CMK (cell line): ENCODE measurements at places on chromosomes 1 and 21.

DNA sequence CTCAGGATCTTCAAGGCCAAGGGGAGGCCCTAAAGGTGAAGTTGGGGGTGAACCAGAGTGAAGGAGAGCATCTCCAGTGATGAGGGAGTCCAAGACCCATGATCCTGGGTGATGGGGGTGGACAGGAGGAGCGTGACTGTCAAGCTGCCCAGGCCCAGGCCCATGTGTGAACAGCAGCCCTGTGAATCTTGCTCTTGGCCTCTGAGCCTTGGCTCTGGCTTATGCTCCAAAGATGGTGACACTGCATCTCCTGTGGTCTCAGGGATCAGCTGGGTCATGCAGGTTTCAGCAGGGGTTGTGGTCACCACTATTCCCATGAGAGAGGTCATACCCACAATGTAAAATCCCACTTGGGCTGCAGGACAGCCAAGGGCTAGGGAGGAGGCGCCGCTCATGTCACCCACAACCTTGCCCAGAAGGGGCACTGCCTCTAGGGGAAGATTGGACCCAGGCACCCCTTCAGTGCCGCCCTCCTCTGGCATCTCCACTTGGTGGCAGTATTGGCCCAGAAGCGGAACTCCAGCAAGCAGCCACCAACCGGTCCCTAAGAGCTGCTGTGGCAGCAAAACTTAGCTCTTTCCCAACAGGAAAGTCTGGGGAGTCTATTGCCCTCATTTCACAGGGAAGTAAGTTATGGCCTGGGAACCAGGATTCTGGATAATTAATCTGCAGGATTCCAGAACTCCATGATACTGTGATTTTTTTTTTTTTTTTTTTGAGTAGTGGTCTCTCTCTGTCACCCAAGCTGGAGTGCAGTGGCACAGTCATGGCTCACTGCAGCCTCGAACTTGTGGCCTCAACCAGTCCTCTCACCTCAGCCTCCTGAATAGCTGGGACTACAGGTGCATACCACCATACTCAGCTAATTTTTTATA, 7.5 kb upstream of the WNT3A start:
- DNase-seq: peak; percentile 31

- no peak for DNase-seq
These were observed 8.5 kb downstream of the SERINC2 start for GRCh38 chr1:31421371-31422040.

DNA sequence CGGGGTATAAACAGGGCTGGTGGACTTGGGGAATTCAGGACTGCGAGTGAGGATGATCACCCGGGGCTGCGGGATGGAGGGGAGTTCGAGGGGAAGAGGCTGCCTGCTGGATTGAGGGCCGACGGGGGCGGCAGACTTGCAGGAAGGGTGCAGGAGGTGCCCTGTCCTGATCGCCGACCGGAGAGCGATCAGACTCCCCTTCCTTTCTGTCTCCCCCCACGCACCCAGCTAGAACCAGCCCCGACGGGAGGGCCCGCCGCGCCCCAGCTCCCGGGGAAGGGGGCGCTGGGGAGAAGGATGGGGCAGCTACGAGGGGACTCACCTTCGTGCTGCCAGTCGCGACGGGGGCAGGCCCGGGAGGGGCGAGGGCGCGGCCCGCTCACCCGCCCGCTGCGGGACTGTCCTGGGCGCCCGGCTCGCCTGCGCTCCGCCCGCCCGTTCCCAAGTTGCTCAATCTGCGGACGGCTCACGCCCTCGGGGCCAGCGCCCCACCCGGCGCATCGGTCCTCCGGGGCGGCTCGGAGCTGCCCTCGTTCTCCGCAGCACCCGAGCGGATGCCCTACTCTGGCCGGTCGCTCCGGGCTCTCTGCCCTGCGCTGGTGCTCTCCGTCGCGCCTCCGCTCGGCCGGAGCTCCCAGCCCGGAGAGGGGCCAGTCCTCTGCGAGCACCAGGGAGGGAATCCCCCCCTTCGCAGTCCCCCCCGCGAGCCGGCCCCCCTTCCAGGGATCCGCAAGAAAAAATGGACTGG, at the start of gene RSPO1:
RSPO1 (minus strand) TSS at position 649 of the 748 bp plus-strand sequence. CDS start 5,231 bp downstream, outside the sequence.
- DNase-seq: no peak

- no peak for DNase-seq
These were observed 2.1 kb downstream of the MNDA start for GRCh38 chr1:158833264-158833663.

GRCh38 chr21:41858466-41859296, 20.5 kb downstream of the PRDM15 start:
- DNase-seq: no peak

GRCh38 chr1:219066098-219066497, 107.6 kb upstream of the LYPLAL1 start:
- DNase-seq: no peak

GRCh38 chr1:197024460-197024859, 42.6 kb downstream of the F13B start:
- DNase-seq: no peak

DNA sequence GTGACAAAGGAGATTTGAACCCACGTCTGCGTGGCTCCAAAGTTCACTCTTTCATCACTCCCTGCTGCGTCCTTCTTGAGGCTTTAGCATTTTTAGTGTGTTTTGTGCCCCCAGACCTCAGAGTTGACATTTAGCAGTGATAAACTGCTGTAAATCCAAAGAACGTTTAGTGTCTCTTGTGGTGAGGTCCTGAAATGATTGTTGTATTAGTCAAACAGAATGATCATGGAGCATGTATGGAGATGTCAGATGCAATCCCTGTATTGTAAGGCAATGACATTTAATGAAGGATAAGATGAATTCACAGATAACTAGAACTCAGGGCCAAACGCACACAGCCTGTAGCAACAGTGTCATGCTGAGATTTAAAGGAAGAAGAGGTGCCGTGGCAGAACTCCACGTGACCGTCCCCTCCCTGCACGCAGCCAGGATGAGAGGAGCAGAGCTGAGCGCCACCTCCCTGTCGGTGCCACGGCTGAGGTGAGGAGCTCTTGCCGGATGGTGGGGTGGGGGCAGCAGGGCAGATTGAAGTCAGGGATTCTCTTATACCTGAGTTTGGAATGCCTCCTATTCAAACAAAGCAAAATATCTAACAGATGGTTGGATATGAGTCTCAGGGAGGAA, 30.1 kb downstream of the NTPCR start:
- no peak for DNase-seq

DNA sequence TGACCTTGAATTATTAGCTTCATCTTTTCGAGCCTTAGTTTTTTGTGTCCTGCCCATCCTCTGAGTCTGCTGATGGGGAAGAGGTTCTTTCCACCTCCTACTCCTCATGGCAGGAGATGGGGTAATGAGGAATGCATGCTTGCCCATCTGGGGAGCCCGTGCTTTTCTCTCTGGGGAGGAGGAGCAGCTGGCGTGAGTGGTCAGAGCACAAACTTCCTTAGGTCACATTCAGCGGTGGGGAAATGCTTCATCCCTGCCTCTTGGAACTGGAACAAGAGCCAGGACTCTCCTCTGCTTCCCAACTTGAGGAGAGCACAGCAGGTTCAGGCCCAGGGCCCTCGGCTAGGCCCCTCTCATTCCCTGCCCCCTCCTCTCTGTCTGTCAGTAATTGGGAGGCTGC, 155.0 kb downstream of the PCNX2 start:
- DNase-seq: no peak

DNA sequence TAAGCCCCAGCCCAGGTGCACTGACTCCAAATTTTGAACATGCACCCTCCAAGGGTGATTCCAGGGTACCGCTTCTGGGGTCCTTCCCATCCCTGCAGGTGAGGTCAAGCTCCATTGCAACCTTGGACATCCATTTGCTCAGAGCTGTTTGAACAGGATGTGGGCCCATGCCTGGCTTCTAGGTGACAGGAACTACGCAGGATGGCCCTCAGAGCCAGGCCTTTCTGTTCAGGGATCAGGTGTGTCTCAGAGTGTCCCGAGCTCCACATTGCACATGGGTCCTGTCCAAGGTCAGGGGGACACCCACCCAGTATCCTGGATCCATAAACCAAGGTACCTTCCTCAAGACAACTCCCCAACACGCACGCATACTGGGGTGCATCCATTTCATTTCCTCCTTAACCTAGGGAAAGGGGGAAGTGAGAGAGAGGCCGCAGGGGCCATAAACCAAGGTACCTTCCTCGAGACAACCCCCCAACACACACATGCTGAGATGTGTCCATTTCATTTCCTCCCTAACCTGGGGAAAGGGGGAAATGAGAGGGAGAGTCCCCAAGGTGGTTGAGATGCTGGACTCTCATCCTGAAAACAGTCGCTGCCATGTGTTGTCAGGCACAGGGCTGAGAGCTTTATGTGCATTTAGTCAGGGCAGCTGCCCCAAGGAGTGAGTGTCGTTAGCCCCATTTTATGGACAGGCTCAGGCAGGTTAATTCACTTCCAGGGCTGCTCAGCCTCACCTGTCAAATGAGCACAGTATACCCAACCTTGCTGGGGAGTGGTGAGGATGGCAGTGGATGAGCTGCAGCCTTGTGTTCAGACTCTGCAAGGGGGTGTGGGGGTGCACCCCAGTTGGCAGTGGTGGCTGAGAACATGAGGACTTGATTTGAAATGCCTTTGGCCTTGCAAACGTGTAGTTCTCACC, 2.1 kb downstream of the SLC66A1 start:
- no peak for DNase-seq

DNA sequence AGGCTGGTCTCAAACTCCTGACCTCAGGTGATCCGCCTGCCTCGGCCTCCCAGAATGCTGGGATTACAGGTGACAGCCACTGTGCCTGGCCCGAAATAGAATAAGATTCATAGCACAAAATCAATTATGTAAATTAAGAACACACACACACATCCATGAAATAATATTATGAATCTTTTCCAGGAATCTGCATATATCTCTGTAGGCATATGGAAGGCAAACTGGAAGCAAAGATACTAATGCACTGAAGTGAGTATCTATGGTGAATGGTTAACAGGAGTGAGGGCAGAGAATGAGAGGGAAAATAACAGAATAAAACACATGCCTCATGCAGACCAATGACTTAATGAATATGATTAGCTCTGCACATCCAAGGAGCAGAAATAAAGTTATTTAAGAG, 61.6 kb upstream of the ATP2B4 start:
- no peak for DNase-seq

- DNase-seq: no peak
These were observed 91.5 kb upstream of the ETS2 start for GRCh38 chr21:38714039-38714817.
